ENCODE measurements at places on chromosomes 2 and 18.

GRCh38 chr2:151363709-151364108 is 6.3 kb downstream of the TNFAIP6 start:
- H3K27me3 ChIP-seq, result no peaks in the 10 kb centered on the region
- H3K4me3 ChIP-seq, result no peak overlapping the region
- H3K27ac ChIP-seq, result no peak overlapping the region
- no peak for DNase-seq

- H3K4me1 ChIP-seq, result peaks cover 4% of the 10 kb centered on the region
- no peaks in the 10 kb centered on the region for H3K36me3 ChIP-seq
- no peak overlapping the region for H3K27ac ChIP-seq
- H3K27me3 ChIP-seq, result no peaks in the 10 kb centered on the region
- DNase-seq, result peak; percentile 60
- H3K4me3 ChIP-seq, result no peak overlapping the region
Observed at GRCh38 chr2:239706367-239706766, 305.5 kb upstream of the HDAC4 start.

DNA sequence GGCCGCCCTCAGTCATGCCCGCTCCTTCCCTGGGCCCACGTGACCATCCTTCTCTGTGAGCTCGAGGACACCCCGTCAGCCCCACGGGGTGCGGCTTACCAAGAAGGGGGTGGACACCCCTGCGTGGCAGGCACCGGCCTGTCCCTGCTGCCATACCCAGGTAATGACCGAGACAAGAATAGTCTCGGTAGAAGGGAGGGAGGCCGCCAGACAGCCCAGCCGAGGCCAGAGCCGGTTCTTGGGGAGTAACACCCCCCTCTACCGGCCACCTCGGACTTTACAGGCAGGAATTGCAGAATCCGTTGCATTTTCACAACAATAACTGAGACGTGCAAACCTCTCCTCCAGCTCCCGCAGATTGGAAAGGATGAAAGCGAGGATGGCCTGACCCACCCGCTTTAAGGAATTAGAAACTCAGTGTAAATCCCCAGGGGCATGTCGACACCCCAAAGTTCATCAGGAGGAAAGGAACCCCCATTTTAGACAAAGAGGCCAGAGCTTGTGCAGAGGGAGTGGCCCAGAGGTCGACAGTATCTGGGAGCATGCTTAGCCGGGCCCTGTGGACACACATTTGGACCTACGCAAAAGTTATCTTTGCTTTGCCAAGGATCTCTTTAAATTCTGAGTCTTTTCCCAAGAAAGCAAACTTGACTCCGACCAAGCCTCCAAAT is 60.1 kb upstream of the GLI2 start:
- no peaks in the 10 kb centered on the region for H3K27me3 ChIP-seq
- H3K36me3 ChIP-seq, result no peaks in the 10 kb centered on the region
- no peak overlapping the region for H3K4me3 ChIP-seq
- DNase-seq, result peak; percentile 78
- peaks cover 2% of the 10 kb centered on the region for H3K4me1 ChIP-seq

- H3K36me3 ChIP-seq, result no peaks in the 10 kb centered on the region
- H3K4me3 ChIP-seq, result no peak overlapping the region
- no peaks in the 10 kb centered on the region for H3K27me3 ChIP-seq
- DNase-seq, result no peak
Observed at GRCh38 chr2:3403587-3404334, 24.3 kb downstream of the TRAPPC12 start.

- peaks cover 3% of the 10 kb centered on the region for H3K27me3 ChIP-seq
- H3K4me1 ChIP-seq, result peaks cover 14% of the 10 kb centered on the region
- peak; percentile 41 for DNase-seq
- H3K36me3 ChIP-seq, result no peaks in the 10 kb centered on the region
- no peak within 1 kb of the TSS for H3K27ac ChIP-seq
- peak within 1 kb of the TSS; percentile 92 for H3K4me3 ChIP-seq
Observed at GRCh38 chr2:199457147-199458008, at the start of gene SATB2. Gene SATB2 (minus strand): TSS chr2:199457939. CDS start chr2:199456037, 1,902 bp downstream.

DNA sequence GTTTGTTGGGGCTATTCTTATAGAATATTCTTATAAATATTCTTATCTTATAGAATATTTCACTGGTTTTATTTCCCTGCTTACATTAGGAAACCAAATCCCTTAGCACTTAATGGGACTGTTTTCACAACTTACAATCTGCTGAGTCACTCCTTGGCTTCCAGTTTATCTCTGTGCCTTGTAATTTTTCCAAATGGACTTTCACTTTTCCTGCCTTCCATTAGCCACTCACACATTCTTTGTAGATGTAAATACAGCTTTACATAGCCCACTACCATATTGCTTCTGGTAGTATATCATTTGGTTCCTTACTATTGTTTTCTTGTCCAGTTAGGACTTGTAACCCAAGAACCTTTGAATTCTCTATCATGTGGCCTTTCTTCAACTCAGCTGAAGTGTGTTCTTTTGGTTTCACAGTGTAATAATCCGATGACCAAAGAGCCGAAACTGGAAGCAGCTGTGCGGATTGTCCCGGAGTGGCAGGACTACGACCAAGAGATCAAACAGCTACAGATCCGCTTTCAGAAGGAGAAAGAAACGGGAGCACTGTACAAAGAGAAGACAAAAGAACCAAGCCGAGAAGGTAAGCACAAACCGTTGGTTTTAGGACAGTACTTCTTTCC is 96.1 kb downstream of the UGGT1 start:
- peak overlapping the region; percentile 23 for H3K27ac ChIP-seq
- no peak for DNase-seq
- H3K27me3 ChIP-seq, result no peaks in the 10 kb centered on the region
- H3K4me3 ChIP-seq, result no peak overlapping the region

GRCh38 chr18:75678627-75679026 is 251.1 kb upstream of the SMIM21 start:
- H3K36me3 ChIP-seq, result no peaks in the 10 kb centered on the region
- H3K27me3 ChIP-seq, result no peaks in the 10 kb centered on the region
- peaks cover 2% of the 10 kb centered on the region for H3K4me1 ChIP-seq
- H3K27ac ChIP-seq, result no peak overlapping the region
- H3K4me3 ChIP-seq, result no peak overlapping the region

DNA sequence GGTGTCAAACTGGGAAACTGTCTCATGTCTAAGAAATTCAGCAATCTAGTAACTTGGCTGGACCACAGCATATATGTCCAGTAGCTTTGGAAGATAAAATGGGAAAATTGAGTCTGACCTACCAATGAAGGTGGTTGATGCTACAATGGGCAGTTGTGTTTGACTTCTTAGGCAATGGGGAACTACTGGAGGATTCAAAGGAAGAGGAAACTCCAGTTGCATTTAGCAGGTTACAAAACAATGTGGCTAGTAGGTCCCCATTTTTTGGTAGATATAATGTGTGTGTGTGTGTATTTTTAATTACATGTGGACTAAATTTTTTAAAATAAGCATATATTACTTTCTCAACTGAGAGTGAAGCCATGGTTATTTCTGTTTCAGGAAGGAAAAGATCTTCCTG is 427.7 kb downstream of the NBAS start:
- no peak for DNase-seq
- H3K4me3 ChIP-seq, result no peak overlapping the region
- H3K27ac ChIP-seq, result no peak overlapping the region
- no peaks in the 10 kb centered on the region for H3K36me3 ChIP-seq

- no peak overlapping the region for H3K4me3 ChIP-seq
- no peak for DNase-seq
- H3K27ac ChIP-seq, result no peak overlapping the region
Observed at GRCh38 chr2:107721178-107721577, 105.5 kb upstream of the RGPD4 start.

DNA sequence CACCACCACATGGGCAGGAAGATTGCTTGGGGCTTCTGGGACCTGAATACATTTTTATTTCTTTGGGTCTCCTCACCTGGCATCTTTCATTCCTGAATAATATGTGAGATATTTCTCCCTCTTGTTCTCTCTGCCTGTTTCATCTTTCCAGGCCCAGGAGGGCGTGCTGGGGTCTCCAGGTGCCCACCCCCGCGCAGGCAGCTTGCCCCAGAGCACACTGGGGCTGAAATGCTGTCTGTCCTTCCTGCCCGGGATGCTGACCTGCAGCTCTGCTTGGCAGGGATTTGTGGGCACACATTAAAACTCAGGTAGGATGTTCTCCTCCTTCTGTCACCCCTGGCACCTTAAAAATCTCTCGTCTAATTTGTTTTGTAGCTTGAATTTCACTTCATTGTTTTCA is 39.7 kb upstream of the TEX51 start:
- no peak overlapping the region for H3K4me3 ChIP-seq
- H3K27ac ChIP-seq, result no peak overlapping the region
- H3K36me3 ChIP-seq, result no peaks in the 10 kb centered on the region

- H3K36me3 ChIP-seq, result no peaks in the 10 kb centered on the region
- no peak overlapping the region for H3K4me3 ChIP-seq
- no peak overlapping the region for H3K27ac ChIP-seq
- no peaks in the 10 kb centered on the region for H3K4me1 ChIP-seq
- no peak for DNase-seq
Observed at GRCh38 chr18:32688821-32689220, 84.0 kb downstream of the KLHL14 start.

DNA sequence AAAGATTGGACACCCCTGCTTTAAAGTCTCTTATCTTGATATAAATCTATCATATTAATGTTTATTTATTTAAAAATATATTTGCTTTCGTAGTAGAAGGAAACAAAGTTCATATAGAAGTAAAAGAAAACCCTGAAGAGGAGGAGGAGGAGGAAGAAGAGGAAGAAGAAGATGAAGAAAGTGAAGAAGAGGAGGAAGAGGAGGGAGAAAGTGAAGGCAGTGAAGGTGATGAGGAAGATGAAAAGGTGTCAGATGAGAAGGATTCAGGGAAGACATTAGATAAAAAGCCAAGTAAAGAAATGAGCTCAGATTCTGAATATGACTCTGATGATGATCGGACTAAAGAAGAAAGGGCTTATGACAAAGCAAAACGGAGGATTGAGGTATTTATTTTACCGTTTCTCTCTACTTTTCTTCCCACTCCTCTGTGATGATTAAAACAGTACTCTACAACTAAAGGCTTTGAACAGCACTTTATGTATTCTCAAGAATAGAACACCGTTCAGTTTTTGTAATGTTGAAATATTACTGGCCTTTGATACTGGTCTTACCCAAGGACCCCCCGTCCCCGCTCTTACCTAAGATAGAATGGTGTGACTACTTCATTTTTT is 39.2 kb downstream of the EIF5B start:
- DNase-seq, result no peak
- H3K4me3 ChIP-seq, result no peak overlapping the region
- no peaks in the 10 kb centered on the region for H3K27me3 ChIP-seq
- H3K36me3 ChIP-seq, result no peaks in the 10 kb centered on the region
- H3K27ac ChIP-seq, result no peak overlapping the region
- no peaks in the 10 kb centered on the region for H3K4me1 ChIP-seq

DNA sequence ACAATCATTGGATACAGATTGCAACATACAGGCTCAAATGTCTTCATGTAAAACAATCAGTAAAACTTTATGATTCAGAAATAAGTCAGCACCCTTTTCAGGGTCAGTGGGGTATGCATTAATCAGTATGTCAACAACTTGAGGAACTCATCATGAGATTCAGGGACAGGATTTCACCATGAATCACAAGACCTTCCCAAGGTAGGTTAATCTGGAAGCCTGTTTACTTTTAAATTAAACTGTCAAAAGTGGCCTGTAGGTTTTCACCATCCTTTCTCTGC is 104.8 kb downstream of the SP100 start:
- no peaks in the 10 kb centered on the region for H3K36me3 ChIP-seq
- H3K27ac ChIP-seq, result no peak overlapping the region
- H3K27me3 ChIP-seq, result no peaks in the 10 kb centered on the region
- no peaks in the 10 kb centered on the region for H3K4me1 ChIP-seq
- no peak for DNase-seq

DNA sequence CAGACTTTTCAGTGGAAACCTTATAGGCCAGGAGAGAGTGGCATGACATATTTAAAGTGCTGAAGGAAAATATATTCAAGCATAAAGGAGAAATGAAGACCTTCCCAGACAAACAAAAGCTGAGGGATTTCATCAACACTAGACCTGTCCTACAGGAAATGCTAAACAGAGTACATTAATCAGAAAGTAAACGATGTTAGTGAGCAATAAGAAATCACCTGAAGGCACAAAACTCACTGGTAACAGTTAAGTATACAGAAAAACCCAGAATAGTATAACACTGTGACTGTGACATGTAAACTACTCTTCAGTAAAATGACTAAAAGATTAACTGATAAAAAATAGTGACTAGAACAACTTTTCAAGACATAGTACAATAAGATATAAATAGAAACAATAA is 87.4 kb downstream of the ATP8B1 start:
- H3K4me1 ChIP-seq, result no peaks in the 10 kb centered on the region
- DNase-seq, result no peak
- H3K27ac ChIP-seq, result no peak overlapping the region

- DNase-seq, result no peak
- H3K27me3 ChIP-seq, result no peaks in the 10 kb centered on the region
- H3K4me3 ChIP-seq, result no peak overlapping the region
- H3K36me3 ChIP-seq, result no peaks in the 10 kb centered on the region
- no peak overlapping the region for H3K27ac ChIP-seq
Observed at GRCh38 chr2:191025135-191025534, 11.2 kb upstream of the STAT1 start.

GRCh38 chr18:48952287-48953103 is 1.7 kb upstream of the SMAD7 start:
- H3K4me3 ChIP-seq, result peak overlapping the region; percentile 64
- peak overlapping the region; percentile 96 for H3K27ac ChIP-seq
- peaks cover 11% of the 10 kb centered on the region for H3K4me1 ChIP-seq
- H3K27me3 ChIP-seq, result no peaks in the 10 kb centered on the region
- DNase-seq, result peak; percentile 80
- no peaks in the 10 kb centered on the region for H3K36me3 ChIP-seq

- H3K27me3 ChIP-seq, result no peaks in the 10 kb centered on the region
- no peak for DNase-seq
- H3K4me1 ChIP-seq, result no peaks in the 10 kb centered on the region
- H3K4me3 ChIP-seq, result no peak overlapping the region
Observed at GRCh38 chr2:53334610-53335009, 433.0 kb upstream of the CHAC2 start.

DNA sequence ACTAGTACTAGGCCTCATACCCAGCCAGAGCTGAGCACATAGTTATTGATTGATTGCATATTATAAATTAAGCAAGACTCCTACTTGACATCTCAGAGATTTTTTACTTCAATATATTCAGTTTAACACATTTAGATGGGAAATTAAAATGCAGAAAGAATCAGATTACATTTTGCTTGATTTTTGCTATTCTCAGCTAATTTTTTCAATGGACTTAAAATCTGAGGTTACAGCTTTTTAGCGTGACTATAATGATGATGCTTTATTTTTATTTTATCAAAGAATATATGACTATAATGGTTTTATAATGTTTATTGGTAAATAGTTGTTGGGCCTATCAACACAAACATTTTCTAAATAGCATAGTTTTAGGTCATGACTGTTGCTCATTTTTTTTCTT is 493.0 kb upstream of the CNTNAP5 start:
- H3K4me3 ChIP-seq, result no peak overlapping the region
- no peak overlapping the region for H3K27ac ChIP-seq
- DNase-seq, result no peak
- no peaks in the 10 kb centered on the region for H3K36me3 ChIP-seq
- no peaks in the 10 kb centered on the region for H3K27me3 ChIP-seq

GRCh38 chr2:129229830-129230441 is 749.5 kb upstream of the RAB6C start:
- no peak overlapping the region for H3K4me3 ChIP-seq
- H3K36me3 ChIP-seq, result no peaks in the 10 kb centered on the region
- no peaks in the 10 kb centered on the region for H3K27me3 ChIP-seq
- H3K4me1 ChIP-seq, result no peaks in the 10 kb centered on the region
- no peak overlapping the region for H3K27ac ChIP-seq
- DNase-seq, result no peak

GRCh38 chr2:226114436-226114835 is 685.2 kb downstream of the IRS1 start:
- H3K36me3 ChIP-seq, result no peaks in the 10 kb centered on the region
- no peak overlapping the region for H3K27ac ChIP-seq
- DNase-seq, result no peak
- H3K27me3 ChIP-seq, result no peaks in the 10 kb centered on the region

Data from ovary (tissue), 10 donors.